ENCODE measurements at places on chromosomes 5 and 9.
A peak's percentile ranks its signal among the peaks of the same experiment; 100 is the strongest.

DNA sequence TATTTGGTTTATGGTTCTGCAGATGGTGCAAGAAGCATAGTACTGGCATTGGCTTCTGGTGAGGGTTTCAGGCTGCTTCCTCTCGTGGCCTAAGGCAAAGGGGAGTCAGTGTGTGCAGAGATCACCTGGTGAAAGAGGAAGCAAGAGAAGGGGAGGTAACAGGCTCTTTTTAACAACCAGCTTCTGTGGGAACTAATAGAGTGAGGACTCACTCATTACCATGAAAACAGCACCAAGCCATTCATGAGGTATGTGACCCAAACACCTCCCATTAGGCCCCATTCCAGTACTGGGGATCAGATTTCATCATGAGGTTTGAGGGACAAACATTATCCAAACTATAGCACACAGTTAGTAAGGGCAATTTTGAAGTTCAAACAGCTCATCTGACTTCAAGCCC is 263.5 kb downstream of the TMEM38B start:
- DNase-seq = no peak

DNA sequence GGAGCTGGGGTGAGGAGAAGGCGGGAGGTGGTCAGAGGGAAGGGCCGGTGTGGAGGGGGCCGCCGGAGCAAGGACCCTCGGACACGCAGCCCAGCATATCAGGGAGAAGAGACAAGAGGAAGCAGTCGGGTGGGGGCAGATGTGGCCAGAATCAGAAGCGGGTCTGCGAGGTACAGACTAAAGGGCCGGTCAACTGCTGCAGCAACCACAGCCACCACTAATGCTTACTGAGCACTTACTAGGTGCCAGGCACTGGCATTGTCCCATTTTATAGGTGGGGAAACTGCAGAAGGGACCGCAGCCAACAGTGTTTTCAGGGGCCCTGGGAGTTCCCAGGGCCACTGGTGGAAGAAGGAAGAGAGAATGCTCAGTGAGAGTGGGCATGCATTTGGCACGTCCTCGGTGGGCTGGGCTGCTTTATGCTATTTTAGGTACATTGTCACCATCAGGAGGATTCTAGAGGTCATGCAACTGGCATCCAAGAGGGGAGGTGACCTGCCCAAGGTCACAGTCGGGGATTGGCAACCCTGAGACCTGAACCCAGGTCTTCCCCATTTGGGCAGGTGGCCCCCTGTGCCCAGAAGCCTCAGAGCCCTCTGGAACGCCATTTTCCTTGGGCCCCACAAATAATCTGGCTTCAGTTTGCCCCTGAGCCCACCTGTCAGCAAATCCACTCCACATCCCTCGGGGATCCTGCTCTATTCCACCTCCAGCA is 53.4 kb downstream of the DUSP1 start:
- no peak for DNase-seq

DNA sequence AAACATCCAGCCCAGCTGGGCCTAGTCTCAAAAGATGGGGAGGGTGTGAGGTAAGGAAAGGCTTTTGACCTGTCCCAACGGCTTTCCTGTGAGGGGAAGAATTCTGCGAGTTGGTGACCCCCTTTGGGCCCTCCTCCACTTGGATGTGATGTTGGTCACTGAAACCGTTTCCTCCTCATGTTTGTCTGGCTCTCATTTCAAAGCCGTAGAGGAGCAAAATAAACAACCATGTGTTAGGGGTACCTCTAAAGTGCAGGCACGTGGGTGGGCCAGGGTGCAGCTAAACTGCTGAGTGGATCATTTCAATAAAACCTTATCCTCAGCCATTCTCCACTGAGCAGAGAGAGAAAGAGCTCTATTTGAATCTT is 84.3 kb upstream of the MELK start:
- no peak for DNase-seq

- no peak for DNase-seq
Observed at GRCh38 chr5:107340631-107341030, 330.1 kb downstream of the EFNA5 start.

GRCh38 chr5:142769251-142769792 is 855 bp upstream of the ARHGAP26 start:
- no peak for DNase-seq

DNA sequence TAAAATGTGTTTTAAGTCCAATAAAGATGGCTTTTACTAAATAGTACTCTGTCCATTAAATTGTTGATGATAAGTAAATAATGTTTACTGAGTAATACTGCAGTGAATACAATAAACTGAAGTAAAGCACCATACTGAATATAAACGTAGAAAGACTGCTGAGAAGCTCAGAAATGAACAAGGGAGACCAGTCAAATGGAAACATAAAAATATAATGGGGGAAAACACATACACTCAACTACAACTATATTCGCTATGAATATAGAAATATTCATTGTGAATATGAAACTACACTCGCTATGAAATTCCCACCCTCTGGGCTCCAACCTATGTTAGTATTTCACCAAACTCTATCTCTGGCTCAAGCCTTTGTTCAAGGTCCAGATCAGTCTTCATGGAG is 41.9 kb upstream of the UBQLN1 start:
- DNase-seq = no peak

DNA sequence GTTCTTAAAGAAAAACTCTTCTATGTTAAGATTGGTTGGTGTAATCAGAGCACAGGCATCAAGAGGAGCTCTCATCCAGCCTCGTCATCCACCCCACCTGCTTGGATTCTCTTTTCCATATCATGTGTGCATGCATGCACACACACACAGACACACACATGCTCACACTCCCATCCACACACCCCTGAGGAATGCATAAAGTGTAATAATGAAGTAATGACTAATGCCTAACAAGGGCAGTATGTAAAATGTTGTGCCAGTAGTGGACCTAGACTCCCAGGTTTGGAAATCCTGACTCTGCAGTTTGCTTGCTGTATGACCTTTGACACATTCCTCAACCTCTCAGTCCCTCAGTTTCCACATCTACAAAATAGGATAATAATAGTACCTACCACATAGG is 280.0 kb upstream of the ANKRD55 start:
- no peak for DNase-seq

GRCh38 chr5:39919876-39920275 is 495.1 kb upstream of the DAB2 start:
- no peak for DNase-seq

GRCh38 chr5:104612005-104612404 is 1049.4 kb upstream of the NUDT12 start:
- DNase-seq = no peak

DNA sequence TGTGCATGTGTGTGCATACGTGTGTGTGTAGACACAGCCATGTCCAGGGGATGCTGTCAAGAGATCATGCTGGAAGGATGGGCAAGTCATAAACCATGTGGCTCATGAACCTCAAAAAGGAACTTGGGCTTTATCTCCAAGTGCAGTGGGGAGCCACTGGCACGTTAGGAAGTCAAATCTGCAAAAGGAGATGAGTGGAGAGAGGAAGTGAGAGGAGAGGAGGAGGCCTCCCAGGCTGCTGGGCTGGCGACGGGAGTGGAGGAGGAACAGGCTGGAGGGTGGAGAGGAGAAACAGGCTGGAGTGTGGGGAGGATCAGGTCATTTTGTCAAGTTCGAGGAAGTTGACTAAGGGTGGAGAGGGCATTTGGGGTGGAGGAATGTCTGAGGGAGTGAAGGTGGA is 29.2 kb upstream of the TIFAB start:
- no peak for DNase-seq

DNA sequence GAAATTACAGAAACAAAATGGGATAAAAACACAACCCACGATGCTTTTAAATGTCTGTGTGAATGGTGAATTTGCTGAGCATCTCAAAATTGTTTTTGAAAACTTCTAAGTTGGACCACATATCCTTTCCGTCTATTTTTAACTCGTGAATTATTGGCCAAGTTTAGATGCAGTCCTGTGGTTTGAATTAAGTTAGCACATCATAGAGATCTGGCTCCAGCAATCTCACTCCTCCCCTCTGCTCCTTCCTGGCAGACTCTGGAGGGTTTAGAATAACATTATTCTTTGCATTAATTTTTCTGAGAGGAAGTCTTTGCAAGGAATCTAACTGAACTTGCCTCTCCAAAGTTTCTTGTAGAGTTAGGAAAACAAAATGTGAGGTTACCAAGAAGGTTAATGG is 14.5 kb upstream of the ANKRD55 start:
- no peak for DNase-seq

GRCh38 chr5:2758632-2759031 is 7.2 kb upstream of the IRX2 start:
- DNase-seq = no peak

GRCh38 chr5:172002840-172003512 is 3.5 kb downstream of the FBXW11 start:
- DNase-seq = no peak

GRCh38 chr5:180153099-180153498 is 55.9 kb downstream of the RASGEF1C start:
- no peak for DNase-seq

DNA sequence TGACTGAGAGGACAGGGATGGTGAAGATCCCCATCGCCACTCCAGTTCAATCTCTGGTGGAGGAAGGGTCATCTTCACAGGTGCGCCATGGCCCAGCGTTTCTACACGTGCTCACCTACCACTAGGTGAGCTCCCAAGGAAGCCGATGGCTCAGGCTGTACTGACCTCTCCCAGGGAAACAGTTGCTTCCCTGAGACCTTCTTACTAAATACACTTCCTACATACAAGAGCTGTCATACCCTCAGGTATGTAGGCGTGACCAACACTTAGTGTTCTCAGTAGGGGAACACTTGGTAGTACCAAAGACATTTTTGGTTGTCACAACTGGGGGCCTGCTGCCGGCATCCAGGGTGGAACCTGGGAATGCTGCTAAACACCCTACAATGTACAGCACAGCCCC is 75.2 kb downstream of the TENT4A start:
- DNase-seq = no peak

- DNase-seq = no peak
Observed at GRCh38 chr5:125229556-125229955, 483.1 kb upstream of the ZNF608 start.

GRCh38 chr5:32276173-32276853 is 36.4 kb downstream of the MTMR12 start:
- peak; percentile 51 for DNase-seq

- DNase-seq = no peak
Observed at GRCh38 chr9:92147030-92147851, 32.0 kb upstream of the SPTLC1 start.

GRCh38 chr9:82333671-82334070 is 345.1 kb downstream of the SPATA31D1 start:
- no peak for DNase-seq

DNA sequence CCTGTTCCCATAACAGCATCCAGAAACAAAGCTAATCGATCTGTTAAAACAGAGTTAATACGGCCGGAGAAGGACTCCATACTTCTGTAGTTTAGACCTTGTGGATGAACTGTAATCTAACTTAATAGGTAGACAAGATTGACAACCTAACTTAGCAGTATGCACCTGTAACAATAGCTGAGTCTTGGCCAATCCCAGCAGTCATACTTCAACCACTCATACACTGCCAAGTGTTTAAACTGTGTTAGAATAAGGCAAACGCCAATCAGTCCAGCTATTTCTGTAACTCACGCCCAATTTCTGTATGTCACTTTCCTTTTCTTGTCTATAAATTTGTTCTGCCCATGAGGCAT is 33.7 kb upstream of the MACIR start:
- DNase-seq = no peak
